ENCODE measurements at places on chromosomes 12 and 14.

GRCh38 chr12:124774462-124775167 is 89.0 kb downstream of the SCARB1 start:
- no peak for DNase-seq

- DNase-seq = peak; percentile 6
These were observed 718 bp downstream of the CCDC92 start for GRCh38 chr12:123971770-123972456.

GRCh38 chr14:96863327-96863985 is 66.3 kb downstream of the VRK1 start:
- no peak for DNase-seq

GRCh38 chr14:105336477-105337287 is 22.1 kb downstream of the PACS2 start:
- DNase-seq = no peak

GRCh38 chr12:104997541-104997940 is 11.4 kb downstream of the NOPCHAP1 start:
- no peak for DNase-seq

DNA sequence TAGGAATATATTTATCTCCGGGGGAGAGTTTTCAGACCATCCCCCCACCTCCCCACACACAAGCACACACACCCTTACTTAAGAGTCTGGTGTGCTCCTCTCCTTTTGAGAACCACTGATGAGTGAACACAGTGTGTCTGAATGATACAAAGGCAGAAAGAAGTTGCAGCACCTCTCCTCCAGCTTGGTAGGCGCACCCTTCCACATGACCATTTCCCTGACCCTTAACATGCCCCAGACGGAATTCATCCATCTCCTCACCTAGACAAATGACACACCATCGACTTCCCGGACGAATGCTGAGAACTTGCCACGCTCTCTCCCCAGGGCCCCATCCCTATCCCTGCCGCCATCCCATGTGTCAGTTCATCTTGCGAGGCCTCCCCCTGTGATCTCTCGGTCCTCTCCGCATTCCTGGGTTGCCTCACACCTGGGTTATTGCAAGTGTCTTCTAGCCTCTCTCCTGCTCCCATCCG is 3.9 kb downstream of the TNFRSF1A start:
- no peak for DNase-seq

DNA sequence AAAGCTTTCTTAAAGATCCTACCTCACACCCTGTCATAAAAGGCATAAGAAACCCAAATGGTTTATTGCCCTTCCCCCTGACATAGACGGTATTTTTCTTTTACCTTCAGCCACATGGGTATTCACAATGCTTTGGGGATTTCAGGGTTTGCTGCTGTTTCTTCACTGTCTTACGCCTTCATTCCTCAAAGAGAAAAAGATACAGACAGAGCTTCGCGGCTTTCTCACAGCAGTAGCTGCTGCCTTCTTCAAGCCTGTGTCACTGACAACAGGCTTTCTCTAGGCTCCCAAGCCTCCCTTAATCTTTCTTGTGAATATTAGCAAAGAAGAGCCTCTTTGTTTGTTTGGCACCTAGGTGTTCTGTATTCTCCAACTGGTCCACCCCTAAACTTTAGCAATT is 197.4 kb upstream of the ARID2 start:
- DNase-seq = no peak
